ENCODE measurements at places on chromosomes 6 and 20.

- DNase-seq: peak; percentile 49
Observed at GRCh38 chr6:5379647-5380242, 118.4 kb downstream of the FARS2 start.

- no peak for DNase-seq
Observed at GRCh38 chr6:74415056-74415455, 719.1 kb downstream of the CD109 start.

DNA sequence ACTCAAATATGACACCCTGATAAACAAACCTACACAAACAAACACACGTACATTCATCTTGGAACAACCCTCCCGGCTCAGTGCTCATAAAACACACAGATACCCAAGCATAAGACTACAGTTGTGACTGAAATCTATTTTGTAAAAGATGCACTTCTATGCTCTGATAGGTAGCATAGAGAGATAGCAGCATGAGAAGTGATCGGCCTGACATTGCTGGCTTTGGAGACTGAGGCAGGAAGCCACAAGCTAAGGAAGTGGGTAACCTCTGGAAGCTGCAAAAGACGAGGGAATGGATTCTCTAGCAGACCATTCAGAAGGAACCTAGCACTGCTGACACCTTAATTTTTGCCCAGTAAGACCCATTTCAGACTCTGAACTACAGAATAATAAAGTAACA, 1.6 kb upstream of the RNF39 start:
- DNase-seq: no peak

DNA sequence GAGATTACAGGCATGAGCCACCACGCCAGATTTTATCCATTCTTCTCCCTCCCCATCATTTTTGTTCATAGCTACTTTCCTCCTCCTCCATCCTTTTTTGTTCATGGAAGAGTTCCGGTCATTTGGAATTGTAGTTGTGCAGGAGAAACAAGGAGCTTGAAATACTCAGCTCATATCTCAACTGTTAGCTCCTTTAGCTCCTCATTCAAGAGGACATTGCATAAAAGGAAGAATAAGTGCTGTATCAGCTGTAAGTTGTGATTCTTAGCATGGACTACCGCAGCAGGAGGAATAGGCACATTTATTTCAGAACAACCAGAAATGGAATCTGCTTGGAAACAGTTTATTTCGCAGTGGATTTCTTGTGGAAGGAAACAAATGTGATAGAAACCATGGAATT, 7.6 kb downstream of the STXBP5 start:
- DNase-seq: no peak

DNA sequence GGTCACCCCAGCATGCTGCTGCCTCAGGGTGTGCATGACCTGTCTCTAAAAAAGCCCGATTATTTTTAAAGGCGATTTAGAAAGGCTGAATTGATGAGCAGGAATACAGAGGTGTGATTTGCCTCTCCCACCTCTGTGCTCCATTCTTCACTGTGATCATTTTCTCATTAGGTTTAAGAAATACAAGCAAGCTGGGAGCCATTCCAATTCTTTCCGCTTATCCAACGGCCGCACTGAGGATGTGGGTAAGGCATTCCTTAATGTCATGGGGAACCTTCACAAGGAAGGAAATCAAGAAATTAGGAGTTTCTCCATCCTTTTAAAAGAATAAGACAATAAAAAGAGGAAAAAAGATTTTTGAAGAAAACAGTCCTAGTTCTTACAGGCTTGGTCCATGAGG, 55.6 kb upstream of the GNRH2 start:
- DNase-seq: no peak

Measured in germinal center (tissue), 1 donor.